Fibroblast of villous mesenchyme (primary cell): ENCODE measurements at places on chromosomes 6 and 20. TPM values are rescaled to one million over a fixed set of nuclear protein-coding genes. Genes with fewer than 3 reads are reported as not detected.

DNA sequence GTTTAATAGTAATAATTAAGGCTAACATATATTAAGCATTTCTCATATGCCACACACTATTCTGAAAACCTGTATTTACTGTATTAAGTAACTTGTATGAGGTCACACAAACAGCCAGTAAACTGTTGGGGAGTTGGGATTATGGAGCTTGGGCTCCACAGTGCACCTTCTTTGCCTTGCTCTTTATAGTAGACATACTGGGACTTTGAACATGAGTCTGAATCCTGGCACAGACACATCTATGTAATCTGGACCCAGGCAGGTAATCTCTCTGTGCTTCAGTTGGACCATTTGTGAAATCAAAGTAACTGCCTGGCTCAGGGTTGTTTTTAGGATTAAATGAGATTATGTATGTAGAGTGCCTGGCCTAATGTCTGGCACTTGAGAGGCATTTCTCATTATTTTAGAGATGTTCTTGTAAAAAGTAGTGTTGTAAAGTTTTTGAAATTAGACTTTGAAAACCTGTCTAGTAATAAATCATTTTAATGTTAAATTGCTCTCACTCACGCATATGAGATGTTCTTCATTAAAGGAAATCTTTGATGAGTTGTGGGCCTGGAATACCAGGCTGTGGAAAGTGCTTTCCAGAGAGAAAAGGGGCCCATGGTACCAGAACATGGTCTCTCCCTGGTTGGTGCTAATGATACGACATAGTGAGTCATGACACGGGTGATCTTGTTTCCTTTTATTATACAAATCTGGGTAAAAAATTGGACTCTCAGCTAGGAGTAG, 34.3 kb downstream of the LRRC1 start:
- no peak for DNase-seq

Gene MEP1A
- total RNA-seq = not detected in 2 replicates

DNA sequence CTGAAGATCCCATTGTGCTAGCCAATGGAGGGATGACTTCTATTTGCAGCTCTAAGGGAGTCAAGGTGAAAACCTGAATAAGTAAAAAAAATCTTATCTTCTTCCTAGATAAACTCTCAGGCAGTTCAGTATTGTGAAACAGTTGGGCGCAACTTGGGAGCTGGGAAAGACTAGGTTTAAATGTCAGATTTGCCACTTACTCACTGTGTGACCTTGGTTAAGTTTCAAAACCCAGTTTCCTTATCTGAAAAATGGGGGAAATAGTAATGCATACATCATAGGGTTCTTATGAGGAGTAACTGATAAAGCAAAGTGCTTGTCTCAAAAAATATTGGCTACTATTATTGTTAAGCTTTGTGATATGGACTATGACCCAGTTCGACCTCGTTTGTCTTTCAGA, 88.8 kb downstream of the CD83 start:
- no peak for DNase-seq

Gene MUC21
- not detected in 2 replicates for total RNA-seq

- no peak for DNase-seq
These were observed 61.8 kb downstream of the SYNDIG1 start for GRCh38 chr20:24531202-24531601.

DNA sequence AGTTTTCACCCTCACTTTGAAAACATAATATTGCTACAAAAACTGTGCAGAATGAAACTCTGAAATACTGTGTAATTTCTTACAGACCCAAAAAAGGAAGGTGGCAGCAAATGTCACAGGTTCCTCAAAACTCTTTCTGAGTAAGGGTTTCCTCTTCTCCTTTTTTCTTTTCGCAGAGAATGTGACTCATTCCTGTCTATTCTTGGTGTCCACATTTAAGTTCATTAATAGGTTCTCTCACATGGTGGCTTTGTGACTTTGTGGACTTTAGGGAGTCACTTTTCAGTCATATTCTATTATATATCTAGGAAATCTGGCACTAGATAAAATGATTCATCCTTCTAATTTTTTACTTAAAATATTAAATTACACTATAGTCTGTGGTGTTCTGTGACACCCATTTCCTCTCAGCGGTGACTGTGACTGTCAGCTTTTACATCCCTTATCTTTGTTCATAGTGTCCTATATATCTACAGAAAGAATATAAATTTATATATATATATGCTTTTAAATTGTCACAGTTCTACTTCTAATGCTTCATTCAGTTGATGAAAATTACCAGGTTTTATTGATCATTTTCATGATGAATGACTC, 126.8 kb upstream of the HCRTR2 start:
- DNase-seq = no peak

- DNase-seq = no peak
These were observed 1.6 kb upstream of the MDGA1 start for GRCh38 chr6:37699138-37699766.

- no peak for DNase-seq
These were observed 33.3 kb downstream of the TNFRSF21 start for GRCh38 chr6:47276377-47276776.
